Left renal pelvis (tissue), 4 donors: ENCODE measurements at places on chromosomes 1 and 21.

- DNase-seq, result no peak
Measured at GRCh38 chr1:26724926-26725325, 29.1 kb downstream of the ARID1A start.

DNA sequence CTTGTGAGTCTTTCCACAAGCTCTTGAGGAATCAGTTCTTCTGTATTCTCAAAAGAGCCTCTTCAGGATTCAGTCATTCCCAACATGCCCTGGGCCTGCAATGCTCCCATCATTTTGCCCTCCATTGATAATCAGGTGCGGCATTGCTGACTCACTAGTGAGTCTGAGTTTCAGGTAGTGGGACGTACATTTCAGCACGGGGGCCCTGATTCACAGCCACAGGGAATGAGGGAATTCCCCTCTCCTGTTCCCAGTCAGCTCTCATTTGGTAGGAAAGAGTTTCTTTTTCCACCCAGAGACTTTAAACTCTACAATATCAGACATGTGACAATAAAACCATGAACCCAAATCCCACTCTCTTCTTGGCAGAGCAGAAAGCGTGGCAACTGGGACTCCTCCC lies 3.7 kb upstream of the IRF6 start:
- DNase-seq, result no peak

DNA sequence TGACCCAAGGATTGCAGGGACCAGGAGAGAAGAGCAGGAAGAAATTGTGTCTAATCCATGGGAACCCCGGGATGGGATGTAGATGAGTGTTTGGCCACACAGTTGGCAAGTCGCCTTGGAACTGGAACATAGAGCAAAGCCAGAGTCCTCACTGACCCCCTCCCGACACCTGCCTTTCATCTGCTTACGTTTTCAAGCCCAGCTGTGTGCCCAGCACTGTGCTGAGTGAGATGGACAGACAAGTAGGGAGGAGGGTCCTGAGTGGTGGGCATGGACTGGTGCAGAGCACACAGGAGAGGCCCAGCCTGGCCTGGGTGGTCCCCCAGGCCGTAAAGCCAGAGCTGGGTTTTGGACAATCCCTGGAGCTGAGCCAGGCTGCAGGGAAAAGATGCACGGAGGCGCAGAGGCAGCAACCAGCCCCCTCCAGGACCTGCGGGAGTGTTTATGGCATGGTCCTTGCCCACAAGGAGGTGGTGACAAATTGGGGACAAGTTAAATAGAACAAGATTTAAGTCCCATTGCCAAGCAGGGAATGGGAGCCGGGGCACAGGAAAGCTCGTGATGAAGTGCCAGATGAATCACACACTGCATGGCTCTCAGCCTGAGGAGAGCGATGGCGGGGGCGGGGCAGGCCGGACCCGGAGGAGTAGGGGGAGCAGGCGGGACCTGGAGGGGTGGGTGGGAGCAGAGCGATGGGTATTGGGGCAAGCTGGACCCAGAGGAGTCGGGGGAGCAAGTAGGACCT lies 157.8 kb upstream of the VAMP3 start:
- no peak for DNase-seq

- no peak for DNase-seq
Measured at GRCh38 chr1:226890331-226891108, 20.1 kb downstream of the PSEN2 start.

DNA sequence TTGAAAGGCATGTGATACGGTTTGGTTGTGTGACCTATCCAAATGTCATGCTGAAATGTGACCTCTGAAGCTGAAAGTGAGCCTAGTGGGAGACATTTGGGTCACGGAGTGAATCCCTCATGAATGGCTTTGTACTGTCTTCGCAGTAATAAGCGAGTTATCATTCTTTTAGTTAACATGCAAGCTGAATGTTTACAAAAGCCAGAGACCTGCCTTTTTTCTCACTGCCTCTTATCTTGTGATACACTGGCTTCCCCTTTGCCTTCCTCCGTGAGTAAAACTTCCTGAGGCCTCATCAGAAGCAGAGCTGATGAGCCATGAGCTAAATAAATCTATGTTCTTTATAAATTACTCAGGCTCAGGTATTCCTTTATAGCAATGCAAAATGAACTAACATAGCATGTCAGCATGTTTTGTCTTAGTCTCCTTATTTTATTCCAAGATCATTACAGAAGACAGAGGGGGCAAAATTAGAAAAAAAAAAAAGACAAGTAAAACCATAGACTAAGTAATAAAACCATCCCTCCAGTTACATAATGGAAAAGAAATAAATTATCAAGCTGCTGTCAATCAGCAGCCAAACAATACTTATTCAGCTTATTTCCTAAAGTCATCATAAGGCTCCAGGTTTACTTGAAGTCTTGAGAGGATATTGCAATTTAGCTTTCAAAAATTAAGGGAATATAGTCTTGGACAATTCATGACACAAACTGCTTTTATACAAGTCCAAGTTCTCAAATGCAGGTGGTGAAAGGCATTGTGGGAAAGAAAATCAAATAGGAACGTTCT lies 12.1 kb downstream of the RGS18 start:
- no peak for DNase-seq

DNA sequence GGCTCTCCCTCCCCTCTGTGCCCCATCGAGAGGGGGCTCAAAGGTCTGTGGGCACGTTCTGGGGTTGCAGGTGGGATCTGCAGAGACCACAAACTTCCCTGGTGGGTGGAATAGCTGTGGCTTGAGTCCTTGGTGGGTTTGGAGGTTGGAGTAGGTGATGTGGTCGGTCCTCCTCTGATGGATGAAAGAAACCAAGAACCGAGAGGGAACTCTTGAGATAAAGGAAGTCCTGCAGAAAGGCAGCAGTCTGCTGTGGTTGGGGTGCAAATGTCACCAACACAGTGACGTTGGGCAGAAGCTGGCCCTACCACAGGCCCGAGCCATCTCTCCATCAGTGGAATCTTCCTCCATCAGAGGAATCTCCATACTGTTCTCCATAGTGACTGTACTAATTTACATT lies 171.8 kb downstream of the FCRL5 start:
- no peak for DNase-seq

DNA sequence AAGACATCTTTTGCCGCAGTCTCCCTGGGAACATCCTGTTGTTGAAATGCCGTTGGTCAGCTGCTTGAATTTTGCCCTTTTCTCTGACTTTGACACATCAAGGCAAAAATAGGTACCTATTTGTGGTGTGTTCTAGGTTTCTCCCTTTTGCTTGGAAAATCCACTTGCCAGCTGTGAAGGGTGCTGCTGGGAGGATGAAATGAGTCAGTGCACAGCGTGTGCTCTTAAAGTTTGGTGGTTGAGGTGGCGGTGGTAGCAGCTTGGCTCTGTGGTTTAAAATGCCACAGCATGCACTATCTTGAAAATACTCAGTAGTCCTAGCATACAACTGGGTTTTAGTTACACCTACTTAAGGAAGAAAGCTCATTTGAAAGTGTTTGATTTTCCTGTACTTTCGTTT lies 183.8 kb downstream of the DHRS3 start:
- no peak for DNase-seq

- DNase-seq, result no peak
Measured at GRCh38 chr1:226128487-226129075, 58.0 kb downstream of the ACBD3 start.
